Progenitor cell of endocrine pancreas (in vitro differentiated cells): ENCODE measurements at places on chromosomes 5 and 9.

DNA sequence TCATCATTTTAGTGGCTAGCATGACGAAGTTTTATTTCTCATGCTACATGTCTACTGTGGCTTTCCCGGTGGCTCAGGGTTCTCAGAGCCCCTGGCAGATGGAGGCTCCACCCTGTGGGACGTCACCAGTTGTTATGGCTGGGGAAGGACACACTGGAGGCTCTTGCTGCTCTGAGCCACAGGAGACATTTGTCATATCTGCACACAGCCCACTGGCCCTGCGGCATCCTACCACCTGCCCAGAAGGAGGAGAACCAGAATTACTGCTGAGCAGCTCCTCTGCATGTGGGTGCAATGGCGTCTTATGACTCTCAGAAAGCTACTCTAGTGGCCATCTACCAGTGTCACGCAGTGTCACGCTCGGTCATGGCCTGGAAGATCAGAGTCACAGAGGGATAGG is 6.6 kb downstream of the OR13J1 start:
- H3K4me3 ChIP-seq, result no peak overlapping the region

DNA sequence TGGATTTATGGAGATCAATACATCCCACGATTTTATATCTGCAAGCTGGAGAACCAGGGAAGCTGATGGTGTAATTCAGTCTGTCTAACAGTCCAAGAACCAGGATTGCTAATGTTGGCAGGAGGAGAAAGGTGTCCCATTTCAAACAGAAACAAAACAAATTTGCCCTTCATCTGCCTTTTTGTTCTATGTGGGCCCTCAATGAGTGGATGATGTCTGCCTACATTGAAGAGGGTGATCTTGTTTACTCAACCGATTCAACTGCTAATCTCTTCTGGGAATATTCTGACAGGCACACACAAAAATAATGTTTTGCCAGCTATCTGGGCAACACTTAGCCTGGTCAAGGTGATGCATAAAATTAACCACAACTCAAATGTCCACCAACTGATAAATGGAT is 65.1 kb upstream of the IL33 start:
- DNase-seq, result no peak
- H3K4me1 ChIP-seq, result peaks cover 11% of the 10 kb centered on the region
- no peaks in the 10 kb centered on the region for H3K27me3 ChIP-seq
- no peak overlapping the region for H3K27ac ChIP-seq

GRCh38 chr5:137487600-137487999 is 11.5 kb downstream of the SPOCK1 start:
- H3K36me3 ChIP-seq, result no peaks in the 10 kb centered on the region
- no peak for DNase-seq

DNA sequence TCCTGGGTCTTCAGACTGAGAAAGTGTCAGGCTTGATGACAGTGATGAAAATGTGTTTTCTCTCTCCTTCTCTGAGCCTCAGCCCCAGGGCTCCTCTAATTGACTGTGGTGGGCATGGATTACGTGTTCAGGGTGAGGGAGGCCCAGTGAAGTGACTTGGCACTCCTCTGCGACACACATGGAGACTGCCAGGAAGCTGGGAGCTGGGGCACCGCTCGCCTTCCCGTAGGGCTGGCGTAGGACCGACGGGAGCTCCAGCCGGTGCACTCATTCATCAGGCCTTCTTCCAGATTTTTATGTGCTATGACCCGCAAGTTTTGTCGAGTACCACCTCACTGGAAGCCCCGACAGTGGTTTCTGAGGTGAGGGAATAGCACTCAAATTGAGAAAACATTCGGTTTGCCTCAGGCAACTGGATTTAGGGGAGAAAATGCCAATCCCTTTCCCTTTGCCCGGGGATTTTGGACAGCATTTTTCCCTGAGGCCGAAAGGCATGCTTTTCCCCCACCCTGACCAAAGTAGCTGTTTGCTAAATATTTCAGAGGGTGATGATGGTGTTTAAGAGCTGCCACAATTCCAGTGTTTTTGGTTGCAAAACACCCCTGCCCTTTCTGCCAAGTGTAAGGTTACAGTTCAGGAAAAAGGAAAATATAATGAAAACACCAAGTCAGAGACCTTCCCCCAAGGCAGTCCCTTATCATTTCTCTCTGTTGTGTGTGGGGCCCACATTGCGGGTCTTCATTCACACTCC is 83.7 kb downstream of the PCSK5 start:
- H3K27ac ChIP-seq, result no peak overlapping the region
- H3K4me1 ChIP-seq, result peaks cover 4% of the 10 kb centered on the region
- no peaks in the 10 kb centered on the region for H3K27me3 ChIP-seq
- H3K36me3 ChIP-seq, result peaks cover 4% of the 10 kb centered on the region

- H3K27me3 ChIP-seq, result no peaks in the 10 kb centered on the region
- H3K4me3 ChIP-seq, result no peak overlapping the region
- peaks cover 8% of the 10 kb centered on the region for H3K4me1 ChIP-seq
- peaks cover 14% of the 10 kb centered on the region for H3K36me3 ChIP-seq
- peak overlapping the region; percentile 68 for H3K27ac ChIP-seq
These were observed 91.6 kb downstream of the ZSWIM6 start for GRCh38 chr5:61423487-61424145.

DNA sequence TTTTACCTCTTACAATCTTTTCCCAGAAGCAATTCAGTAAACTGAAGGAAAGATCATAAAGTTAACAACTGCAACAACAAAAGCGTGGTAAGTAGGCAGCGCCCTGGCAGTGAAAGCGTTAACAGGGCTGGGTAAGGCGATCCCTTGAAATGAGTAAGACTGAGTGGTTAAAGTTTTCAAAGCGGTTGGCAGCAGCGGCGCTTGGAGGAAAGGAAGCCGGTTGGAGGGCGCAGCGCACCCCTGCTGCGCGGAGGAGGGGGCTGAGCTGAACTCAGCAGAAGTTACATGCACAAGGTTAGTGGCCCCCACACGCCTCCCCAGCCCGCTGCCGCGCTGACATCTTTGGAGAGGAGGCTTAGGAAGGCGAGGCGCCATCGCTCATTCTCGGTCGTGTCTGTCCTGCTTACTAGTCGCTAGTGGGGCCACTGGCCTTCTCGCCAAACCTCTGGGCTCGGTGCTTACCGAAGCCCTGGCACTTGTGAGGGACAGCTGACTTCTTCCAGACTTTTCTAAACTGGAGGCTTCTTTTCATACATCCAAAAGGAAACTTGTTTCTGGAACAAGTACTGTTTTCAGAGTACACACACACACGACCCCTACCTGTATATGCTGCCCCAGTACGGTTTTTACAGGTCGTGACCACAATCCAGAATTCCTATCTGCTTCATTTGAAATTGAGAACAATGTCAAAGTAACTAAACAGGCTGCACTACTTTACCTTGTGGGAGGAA is at the start of gene SH3RF2:
Gene SH3RF2 (plus strand): TSS at position 178 of the 731 bp plus-strand sequence. CDS start 1,351 bp downstream, outside the sequence.
- H3K4me3 ChIP-seq, result peak within 1 kb of the TSS; percentile 81
- H3K36me3 ChIP-seq, result peaks cover 1% of the 10 kb centered on the region
- peak within 1 kb of the TSS; percentile 79 for H3K27ac ChIP-seq
- DNase-seq, result peak; percentile 48
- peaks cover 43% of the 10 kb centered on the region for H3K4me1 ChIP-seq

DNA sequence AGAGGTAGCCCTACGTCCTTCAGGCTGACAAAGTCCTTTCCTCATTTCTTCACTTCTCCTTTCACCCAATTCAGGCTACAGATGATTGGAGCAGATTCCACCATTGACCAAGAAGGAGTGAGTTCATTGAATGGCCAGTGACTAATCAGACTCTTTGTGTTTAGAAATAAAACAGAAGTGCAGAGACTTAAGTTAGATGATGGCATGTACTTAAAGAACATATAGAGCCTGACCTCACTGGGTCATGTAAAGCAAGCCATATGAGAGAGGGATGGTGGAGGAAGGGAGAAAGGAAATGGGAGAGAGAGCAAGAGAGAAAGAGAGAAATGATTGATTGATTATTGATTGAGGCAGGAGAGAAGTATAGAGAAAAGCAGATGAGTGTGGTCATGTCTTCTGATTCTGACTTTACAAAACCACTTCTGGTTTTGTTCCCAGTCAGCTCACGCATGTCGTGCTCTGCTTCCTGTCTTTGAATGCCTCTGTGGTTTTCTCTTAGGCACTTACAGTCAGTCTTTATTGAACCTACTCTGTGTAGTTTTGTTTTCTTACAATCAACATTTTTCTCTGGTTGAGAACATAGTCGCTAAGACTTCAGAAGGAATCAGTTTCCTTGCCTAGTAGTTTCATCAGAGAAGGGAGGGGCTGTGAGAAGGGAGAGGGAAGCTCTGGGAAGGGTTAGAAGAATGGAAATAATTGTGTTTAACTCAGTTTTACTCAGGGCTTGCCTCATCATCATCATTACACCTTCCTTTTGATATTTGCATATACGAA is 149.2 kb upstream of the KLF9 start:
- H3K27ac ChIP-seq, result no peak overlapping the region
- no peak overlapping the region for H3K4me3 ChIP-seq
- peaks cover 5% of the 10 kb centered on the region for H3K27me3 ChIP-seq
- DNase-seq, result no peak

DNA sequence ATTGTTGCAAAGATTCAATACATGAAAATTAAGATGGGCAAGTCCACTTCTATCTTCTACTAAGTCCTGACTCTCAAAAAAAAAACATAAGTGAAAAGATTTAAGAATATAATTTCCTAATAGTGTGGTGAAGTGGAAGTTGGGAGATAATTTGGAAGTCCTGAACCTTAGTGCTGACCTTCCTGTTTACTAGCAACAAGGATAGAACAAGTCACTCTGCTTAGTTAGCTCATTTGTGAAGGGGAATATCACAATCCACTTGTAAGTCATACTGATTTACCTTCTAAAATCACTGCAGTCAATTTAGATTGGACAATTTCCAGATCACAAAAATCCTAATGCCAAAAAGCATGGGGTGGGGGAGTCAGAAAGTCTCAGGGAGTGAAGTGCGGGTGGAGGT is 43.4 kb upstream of the PCSK5 start:
- H3K4me3 ChIP-seq, result no peak overlapping the region
- no peak for DNase-seq
- H3K27ac ChIP-seq, result no peak overlapping the region
- H3K4me1 ChIP-seq, result peaks cover 10% of the 10 kb centered on the region
- H3K36me3 ChIP-seq, result no peaks in the 10 kb centered on the region
- peaks cover 2% of the 10 kb centered on the region for H3K27me3 ChIP-seq

- no peaks in the 10 kb centered on the region for H3K36me3 ChIP-seq
- no peak for DNase-seq
- peaks cover 5% of the 10 kb centered on the region for H3K4me1 ChIP-seq
- no peak overlapping the region for H3K4me3 ChIP-seq
These were observed 11.5 kb upstream of the MYOT start for GRCh38 chr5:137856201-137856600.

DNA sequence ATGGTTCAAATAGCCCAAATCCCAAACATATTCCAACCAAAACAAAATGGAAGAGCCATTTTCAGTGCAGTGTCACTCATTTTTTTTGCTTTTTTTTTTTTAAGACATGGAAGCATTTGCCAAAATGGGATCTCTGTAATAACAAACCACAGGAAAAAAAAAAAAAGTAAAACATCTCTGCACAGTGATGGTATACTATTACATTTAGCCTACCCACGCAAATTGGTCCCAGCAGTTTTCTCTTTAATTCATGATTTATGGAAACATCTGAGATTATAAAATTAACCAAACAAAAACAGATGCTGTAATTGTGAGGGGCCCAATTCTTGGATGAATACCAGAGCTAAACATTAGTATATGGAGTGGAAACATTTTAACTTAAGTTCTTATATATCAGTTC is 566.6 kb downstream of the ZNF608 start:
- no peak overlapping the region for H3K4me3 ChIP-seq
- H3K4me1 ChIP-seq, result peaks cover 7% of the 10 kb centered on the region

DNA sequence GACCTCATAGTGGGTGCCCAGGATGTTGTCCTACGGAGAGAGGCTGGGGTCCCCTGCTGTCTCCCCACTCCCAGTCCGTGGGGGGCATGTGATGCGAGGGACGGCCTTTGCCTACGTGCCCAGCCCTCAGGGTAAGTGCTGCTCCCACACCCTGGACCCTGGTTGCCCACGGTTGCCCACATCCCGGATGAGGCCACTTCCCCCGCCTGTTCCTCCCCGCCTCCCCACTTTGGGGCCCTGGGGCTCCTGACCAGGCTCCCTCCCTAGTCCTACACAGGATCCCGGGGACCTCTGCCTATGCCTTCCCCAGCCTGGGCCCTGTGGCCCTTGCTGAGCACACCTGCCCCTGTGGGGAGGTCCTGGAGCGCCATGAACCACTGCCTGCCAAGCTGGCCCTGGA is 1.5 kb downstream of the SLC34A1 start:
- DNase-seq, result no peak
- H3K27me3 ChIP-seq, result peaks cover 50% of the 10 kb centered on the region
- H3K27ac ChIP-seq, result no peak overlapping the region
- H3K4me3 ChIP-seq, result no peak overlapping the region
- H3K36me3 ChIP-seq, result no peaks in the 10 kb centered on the region
- H3K4me1 ChIP-seq, result peaks cover 1% of the 10 kb centered on the region

- H3K4me1 ChIP-seq, result peaks cover 13% of the 10 kb centered on the region
- no peak overlapping the region for H3K4me3 ChIP-seq
- no peak for DNase-seq
These were observed 93.3 kb downstream of the KIAA0825 start for GRCh38 chr5:94524841-94525697.

DNA sequence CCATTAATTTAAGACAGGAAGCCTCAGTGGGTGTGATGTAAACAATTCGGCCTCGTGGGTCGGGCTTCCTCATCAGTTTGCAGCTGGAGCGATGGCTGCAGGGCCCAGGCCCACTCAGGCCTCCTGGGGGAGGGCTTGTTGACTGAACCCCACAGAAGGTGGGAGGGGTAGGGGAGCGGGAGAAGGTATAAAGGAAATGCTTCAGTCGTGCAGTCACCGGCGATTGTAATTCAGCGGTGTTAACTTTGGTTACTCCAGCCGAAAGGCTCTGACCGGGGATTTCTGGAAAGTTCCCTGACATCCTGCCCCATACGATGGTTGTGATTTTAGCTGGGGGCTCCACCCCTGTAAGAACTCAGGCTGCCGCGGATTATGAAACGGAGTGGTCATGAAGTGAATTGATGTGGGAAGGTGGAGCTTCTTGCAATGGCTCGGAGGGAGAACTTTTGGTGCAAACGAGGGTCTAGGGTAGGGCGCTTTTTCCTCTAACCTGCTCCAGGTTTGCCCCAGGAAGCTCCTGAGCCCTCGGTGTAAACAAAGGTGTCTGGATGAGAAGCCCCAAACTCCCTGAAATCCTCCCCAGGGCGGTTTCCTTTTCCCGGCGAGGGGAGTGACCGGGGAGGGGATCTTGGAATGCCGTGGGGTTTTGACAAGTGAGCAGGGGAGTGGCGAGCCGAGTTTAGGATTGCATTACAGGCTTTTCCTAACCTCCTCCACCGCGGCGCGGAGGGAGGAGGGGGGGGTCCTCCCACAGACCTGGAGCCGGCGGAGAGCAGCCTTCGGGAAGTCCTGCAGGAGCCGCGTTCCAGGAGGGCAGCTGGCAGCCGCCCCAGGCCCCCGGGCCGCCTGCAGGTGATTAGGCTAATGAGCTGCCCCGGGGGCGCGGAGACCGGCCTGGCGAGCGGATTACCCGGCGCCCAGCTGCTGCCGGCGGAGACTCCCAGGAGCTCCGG is 215.5 kb downstream of the PDZD2 start:
- DNase-seq, result peak; percentile 43
- peaks cover 18% of the 10 kb centered on the region for H3K4me1 ChIP-seq
- H3K27ac ChIP-seq, result peak overlapping the region; percentile 65
- peak overlapping the region; percentile 81 for H3K4me3 ChIP-seq
- H3K27me3 ChIP-seq, result peaks cover 19% of the 10 kb centered on the region
